T-helper 17 cell (primary cell): ENCODE measurements at places on chromosomes 3 and 15. TPM values are rescaled to one million over a fixed set of nuclear protein-coding genes. Genes with fewer than 3 reads are reported as not detected.

IGF2BP2 gene
- 0.99 TPM for total RNA-seq

HTR3D gene
- not detected for total RNA-seq

SMCO1 gene
- total RNA-seq: not detected

CTXN2 gene
- not detected for total RNA-seq

CAMK2N2 gene
- total RNA-seq: 0.31 TPM

PAQR9 gene
- not detected for total RNA-seq

GABRR3 gene
- total RNA-seq: not detected

HIGD1A gene
- total RNA-seq: 29.2 TPM

CPLX3 gene
- not detected for total RNA-seq

RGMA gene
- total RNA-seq: not detected

TXNRD3 gene
- 0.50 TPM for total RNA-seq

INSYN1 gene
- total RNA-seq: not detected

TMOD3 gene
- total RNA-seq: 58.1 TPM

CCDC174 gene
- 26.9 TPM for total RNA-seq

STRA6 gene
- not detected for total RNA-seq

ZDHHC19 gene
- total RNA-seq: not detected

HIGD2B gene
- total RNA-seq: not detected

PRTG gene
- total RNA-seq: not detected
